ENCODE measurements at places on chromosomes 5 and 9. TPM values are rescaled to one million over a fixed set of nuclear protein-coding genes. Genes with fewer than 3 reads are reported as not detected.

Gene PRDM9
- not detected for total RNA-seq

Gene NIPBL
- 56.4 TPM for total RNA-seq

Gene SMIM33
- total RNA-seq = not detected

Gene F2RL2
- total RNA-seq = 3.1 TPM

Gene RECK
- 16.1 TPM for total RNA-seq

Gene RAD17
- 19.5 TPM for total RNA-seq

Gene TMEFF1
- total RNA-seq = not detected

Gene ORM1
- total RNA-seq = not detected

Gene NOXA1
- 3.3 TPM for total RNA-seq

Gene FAM114A2
- total RNA-seq = 14.3 TPM

Gene NUTM2F
- not detected for total RNA-seq

Gene GMCL2
- not detected for total RNA-seq

Gene SERF1A
- 17.5 TPM for total RNA-seq

Gene PDE8B
- 2.9 TPM for total RNA-seq

Gene ANKRD20A1
- 0.54 TPM for total RNA-seq
